Inflammatory macrophage (primary cell): ENCODE measurements at places on chromosomes 3 and 15.
A peak's percentile ranks its signal among the peaks of the same experiment; 100 is the strongest.

- no peak for DNase-seq
Observed at GRCh38 chr3:98501270-98501669, 3.8 kb downstream of the OR5K2 start.

DNA sequence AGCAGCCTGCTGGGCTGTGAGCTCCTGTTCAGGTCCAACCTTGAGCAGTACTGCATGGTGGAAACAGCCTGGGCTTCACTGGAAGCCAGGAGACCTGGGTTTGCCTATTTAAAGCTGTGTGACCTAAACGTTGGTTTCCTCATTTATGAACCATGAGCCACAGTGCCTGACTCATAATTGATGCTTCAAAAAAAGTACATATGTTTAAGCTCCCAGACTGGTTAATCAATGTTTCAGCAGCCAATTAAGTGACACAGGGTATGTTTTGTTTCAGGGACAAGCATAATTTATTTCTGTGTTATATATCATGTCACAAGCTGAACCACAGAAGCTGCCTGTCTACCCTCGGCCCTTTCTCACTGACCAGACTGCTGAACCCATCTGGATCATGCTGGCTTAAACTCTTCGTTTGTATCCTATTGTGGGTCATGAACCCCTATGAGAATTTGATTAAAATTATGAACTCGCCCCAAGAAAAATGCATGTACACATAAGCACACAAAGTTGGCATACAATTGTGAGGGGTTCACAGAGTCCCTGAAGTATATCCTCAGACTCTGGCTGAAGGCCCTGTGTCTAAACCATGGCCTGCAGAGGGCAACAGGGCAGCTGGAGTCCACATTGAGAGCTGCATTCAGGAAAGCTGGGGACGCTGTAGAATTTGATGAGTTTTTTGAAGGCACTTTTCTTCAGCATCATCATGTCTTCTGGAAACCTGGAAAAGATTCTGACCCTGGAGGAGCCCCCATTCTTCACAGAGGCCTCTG lies 23.7 kb downstream of the HDC start:
- no peak for DNase-seq

- no peak for DNase-seq
Observed at GRCh38 chr3:195808741-195809290, 2.9 kb downstream of the MUC4 start.

DNA sequence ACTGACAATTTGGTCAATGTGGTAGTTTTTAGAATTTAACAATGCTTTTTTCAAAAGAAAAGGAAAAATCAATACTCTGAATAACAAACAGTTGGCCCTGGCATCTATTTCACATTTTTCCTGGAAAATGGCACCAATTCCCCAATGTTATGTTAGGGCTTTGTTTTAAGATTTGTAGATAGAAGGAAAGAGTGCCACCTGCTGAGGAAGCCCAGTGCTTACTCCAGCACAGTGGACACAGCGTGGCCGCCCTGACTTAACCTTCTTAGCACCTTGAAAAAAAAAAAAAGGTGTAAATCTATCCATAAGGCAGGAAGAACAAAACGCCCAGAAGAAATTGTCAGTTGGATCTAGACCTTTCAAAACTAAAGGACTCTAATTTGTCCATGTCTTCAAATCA lies 110.7 kb upstream of the CNTN4 start:
- DNase-seq: no peak

- no peak for DNase-seq
Observed at GRCh38 chr15:84604826-84605553, 4.2 kb downstream of the ZSCAN2 start.

DNA sequence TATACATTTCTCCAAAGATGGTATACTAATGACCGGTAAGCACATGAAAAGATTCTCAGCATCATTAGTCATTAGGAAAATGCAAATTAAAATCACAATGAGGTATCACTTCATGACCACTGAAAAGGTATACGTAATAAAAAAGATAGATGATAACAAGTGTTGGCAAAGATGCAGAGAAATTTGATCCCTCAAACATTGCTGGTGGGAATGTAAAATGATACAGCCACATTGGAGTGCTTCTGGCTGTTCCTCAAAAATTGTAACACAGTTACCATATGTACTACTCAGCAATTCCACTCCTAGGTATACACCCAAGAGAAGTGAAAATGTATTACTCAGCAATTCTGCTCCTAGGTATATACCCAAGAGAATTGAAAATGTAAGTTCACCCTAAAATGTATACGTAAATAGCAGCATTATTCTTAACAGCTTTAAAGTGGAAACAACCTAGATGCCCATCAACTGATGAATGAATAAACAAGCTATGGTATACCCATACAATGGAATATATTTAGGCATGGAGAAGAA lies 25.0 kb upstream of the KY start:
- no peak for DNase-seq

DNA sequence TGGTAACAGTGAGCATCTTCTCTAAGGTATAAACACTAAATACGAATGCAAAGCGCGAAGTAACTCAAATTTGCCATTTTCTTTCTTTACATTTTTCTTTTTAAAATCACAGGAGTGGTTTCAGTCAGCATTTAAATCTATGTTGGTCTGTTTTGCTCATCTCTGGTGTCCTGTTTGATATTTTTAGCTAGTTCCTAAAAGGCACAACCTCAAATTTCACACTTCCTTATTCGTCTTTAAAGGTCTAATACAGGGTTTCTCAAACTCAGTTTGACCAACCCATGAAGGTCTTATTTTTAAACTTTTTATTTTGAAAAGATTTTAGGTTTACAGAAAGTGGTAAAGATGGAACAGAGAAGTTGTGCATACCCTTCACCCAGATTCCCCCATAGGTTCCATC lies 201.1 kb downstream of the MAGI1 start:
- peak; percentile 4 for DNase-seq

DNA sequence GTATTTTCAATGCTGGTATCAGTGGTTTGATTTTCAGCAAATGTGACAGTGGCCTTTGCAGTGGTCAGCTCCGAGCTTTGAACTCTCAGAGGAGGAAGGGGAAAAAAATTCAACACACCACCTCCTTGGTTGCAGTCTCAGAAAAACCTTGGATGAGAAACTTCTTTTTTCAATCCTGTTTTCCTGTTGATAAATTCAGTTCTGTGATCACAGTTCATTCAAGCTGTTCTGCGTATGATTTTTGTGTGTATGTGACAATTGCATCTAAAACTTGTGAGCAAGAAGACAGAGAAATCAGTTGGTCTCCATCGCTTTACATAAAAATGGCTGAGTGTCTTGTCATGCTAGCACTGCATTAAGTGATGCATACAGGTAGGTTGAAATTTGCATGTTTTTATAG lies 19.2 kb downstream of the ZBTB38 start:
- DNase-seq: no peak

DNA sequence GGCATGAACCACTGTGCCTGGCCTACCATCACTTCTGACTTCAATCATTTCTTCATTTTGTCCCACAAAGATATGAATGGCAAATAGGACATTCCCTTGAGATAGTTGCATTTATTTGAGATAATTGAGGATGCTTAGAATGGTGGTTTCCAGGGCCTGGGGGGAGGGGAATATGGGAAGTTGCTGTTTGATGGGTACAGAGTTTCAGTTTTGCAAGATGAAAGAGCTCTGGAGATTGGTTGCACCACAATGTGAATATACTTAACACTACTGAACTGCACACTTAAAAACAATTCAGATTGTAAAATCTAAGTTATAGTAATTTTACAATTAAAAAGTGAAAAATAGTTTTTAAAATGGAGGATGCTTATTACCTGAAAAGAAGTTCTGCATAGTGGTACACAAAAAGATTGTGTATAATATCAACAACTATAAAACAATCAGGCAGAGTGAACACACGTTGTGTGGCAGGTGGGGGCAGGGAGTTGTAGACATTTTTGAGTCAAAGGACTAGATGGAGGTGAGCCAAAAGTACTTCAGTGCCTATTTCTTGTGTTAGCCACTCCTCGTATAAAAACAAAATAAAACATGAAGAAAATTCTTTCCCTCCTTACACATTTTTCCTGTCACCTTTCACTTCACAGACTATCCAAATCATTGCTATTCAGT lies 18.5 kb upstream of the RIOX2 start:
- peak; percentile 13 for DNase-seq

GRCh38 chr3:185813205-185813604 lies 11.6 kb downstream of the IGF2BP2 start:
- peak; percentile 31 for DNase-seq

DNA sequence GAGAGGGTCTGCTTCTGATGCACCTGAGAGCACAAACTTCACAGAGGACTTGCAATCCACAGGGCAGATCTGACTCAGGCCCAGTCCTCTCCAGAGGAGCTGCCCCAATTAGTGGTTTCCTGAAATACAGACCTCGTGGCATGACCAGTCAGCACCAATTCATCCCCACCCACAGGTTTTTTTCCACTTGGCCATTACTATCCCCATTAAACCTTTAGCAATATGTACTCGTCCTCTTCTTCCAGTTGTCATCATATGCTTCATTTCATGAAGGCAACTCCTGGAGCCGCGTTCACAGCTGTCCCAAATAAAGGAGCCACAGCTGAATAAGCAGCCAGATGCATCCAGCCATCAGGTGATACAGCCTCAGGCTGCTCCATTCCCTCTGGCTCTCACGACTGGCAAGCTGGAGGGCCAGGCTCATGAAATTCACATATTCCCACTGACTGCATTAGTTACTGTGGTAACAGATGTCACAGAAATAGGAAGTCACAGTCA lies 163.1 kb downstream of the FMN1 start:
- DNase-seq: peak; percentile 61

DNA sequence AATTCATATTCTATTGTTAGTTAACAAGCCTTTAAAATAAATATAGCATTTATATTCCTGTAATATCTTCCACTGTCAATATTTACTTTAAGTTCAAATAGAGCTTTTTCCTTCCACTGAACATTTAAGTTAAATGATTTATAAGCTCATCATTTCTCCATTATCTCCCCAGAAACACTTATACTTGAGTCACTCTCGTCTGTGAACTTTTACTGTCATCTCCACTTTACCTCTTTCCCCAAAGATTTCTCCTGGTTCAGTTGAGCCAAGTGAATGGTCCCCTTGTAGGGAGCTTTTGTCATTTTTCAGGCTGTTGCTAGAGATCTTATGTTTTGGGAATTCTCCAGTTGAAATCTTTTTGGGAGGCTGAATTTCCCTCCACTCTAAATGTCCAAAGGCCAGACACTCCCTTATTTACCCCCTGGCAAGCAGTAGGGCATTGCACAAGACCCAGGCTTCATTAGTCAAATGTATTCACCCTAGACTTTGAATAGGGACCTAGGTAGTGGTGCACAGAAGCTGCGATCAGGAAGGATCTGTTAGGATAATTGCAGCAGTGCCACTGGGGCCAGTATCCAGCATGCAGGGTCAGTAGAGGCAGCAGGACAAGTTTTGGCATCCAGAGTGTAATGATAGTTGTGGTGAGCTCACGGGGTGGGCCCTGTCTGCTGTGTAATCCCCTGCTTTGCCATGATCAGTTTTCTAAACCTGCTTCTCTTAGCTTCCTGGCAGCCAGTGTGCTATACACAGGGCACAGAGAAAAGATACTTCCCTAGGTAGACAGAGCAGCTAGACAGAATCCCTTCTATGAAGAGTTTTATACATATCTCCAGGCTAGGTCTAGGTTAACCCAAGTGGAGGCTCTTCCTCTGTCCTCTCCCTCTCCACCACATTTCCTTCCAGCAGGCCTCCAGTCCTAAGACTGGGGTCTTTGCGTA lies 356.5 kb upstream of the SLCO3A1 start:
- DNase-seq: no peak

DNA sequence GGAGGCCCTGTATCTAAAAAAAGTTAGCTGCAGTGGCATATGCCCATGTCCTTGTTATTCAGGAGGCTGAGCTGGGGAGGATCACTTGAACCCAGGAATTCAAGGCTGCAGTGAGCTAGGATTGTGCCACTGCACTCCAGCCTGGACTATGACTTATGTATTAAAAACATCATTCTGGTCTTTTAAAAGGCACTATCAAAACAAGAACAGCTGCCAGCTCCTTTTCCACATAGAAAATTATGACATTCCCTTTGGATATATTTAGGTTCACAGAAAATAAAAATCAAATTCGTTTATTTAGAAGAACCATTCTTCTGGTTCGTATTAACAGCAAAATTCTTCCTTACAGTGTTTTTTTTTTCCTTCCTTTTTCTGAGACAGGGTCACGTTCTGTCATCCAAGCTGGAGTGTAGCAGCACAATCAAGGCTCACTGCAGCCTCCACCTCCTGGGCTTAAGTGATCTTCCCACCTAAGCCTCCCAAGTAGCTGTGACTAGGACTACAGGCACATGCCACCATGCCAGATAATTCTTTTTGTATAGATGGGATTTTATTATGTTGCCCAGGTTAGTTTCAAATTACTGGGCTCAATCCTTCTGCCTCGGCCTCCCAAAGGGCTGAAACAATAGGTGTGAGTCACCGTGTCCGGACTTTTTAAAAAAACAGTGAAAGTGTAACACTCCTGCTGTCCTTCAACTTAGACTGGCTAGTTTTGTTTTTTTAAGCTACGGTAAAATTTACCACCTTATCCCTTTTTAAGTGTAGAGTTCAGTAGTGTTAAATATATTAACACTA lies 13.9 kb downstream of the ICE2 start:
- no peak for DNase-seq

- peak; percentile 9 for DNase-seq
Observed at GRCh38 chr3:37114251-37115145, 59.9 kb downstream of the LRRFIP2 start.

DNA sequence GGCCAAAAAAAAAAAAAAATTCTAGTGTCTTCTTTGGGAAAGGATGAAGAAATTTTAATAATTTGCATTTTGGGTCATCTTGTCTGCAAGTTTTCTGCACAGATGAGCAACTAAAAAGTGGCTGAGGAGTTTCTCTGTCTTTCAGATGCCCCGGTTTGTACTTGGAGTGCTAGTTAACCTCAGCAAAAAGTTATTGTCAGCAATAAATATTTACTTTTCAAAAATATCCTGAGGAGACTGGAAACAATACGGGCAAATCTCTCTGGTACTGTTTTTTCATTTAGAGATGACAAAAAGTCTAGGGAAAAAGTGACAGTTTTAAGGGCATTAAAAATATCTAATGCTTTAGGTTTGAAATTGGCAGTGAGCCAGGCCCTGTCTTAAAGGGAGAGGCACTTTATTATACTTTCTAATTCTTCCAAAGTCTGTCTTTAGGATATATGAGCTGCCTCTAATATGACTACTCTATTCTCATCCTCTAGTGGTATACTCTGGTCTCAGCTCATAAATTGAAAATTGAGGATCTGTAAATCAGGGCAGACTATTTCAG lies 436.0 kb upstream of the NR2F2 start:
- no peak for DNase-seq
